ENCODE measurements at places on chromosomes 7 and 10.

- DNase-seq, result no peak
These were observed 21.8 kb downstream of the FOXL3 start for GRCh38 chr7:311796-312195.

DNA sequence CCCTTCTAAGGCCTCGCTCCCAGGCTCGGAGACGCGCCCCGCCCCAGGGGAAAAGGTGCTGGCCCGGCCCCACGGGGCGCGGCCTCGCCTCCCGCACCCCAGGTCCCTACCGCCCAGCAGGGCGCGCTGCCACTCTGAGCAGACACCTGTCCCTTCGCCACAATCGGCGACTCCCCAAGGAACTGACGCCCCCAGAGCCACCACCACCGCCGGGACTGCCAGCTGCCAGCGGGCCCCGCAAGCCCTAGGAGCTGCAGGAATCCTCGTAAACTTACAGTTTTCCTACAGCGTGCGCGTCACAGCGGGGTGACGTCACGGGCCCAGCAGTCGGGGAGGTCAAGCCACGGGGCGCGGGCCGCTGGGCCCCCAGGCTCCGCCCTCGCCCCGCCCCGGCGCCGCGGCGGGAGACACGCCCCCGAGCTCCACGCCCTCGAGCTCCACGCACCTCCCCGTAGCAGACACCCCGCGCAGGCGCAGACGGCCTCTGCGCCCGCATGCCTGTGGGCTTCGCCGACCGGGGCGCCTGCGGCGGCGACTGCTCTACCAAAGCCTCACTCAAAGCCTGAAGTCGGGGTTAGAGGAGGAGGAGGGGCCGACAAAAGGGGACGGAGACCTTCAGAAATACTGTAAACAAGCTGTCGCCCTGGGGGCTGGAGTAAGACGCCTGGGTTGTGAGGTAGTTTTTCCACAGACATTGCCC, at the start of gene ZNF438:
ZNF438 (minus strand) TSS at position 308 of the 700 bp plus-strand sequence. CDS start 154,831 bp downstream, outside the sequence.
- peak; percentile 92 for DNase-seq

GRCh38 chr7:4003503-4003902, 678.6 kb upstream of the FOXK1 start:
- DNase-seq, result no peak

DNA sequence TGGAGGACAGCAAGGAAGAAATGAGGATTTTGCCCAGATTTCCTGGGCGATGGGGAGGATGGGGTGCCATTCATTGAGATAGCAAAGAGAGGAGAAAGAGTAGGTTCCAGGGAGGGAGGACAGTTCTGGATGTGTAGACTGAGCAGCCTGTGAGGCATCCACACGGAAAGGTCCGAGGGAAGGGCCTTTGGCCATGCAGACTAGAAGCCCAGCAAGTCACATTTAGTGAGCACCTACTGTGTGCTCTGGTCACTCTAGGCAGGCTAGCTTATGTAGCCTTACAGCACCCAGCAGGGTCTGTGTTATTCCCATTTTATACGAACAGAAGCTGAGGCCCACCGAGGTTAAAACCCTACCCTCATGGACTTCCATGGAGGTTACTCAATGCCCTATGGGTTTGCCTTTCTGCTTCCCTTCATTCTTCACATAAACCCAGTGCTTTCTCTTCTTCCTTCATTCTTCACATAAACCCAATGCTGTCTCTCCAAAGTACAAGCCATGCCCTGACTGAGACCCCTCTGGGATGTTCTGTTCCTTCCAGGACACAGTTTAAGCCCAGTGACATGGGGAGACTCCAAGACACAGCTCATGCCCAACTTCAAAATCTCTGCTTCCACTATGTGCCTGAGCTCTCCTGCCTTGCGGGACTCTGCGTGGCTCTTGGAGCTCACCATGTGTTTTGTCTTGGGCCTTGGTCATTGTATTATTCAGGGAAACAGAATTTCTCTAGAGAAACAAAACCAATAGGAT, 13.7 kb downstream of the IL2RA start:
- no peak for DNase-seq

GRCh38 chr10:22992621-22993020, 64.8 kb downstream of the ARMC3 start:
- DNase-seq, result no peak

GRCh38 chr10:2094171-2094570, 356.8 kb upstream of the ADARB2 start:
- no peak for DNase-seq

DNA sequence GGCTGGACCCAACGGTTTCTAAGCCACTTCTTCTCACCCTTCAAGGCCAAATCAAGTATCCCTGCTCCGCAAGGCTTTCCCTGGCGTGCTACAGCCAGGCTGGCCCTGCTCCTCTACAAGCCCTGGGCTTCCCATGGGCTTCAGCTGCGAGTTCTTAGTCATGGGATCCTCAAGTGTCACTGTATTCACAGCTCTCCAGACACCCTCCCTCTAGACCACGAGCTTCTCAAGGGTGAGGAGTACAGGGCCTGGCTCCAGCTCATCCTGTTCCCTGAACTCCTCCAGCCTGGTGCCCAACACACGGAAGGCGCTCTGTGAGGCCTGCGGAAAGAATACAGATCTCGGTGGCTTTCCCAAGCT, 38.8 kb downstream of the FAM53B start:
- no peak for DNase-seq

DNA sequence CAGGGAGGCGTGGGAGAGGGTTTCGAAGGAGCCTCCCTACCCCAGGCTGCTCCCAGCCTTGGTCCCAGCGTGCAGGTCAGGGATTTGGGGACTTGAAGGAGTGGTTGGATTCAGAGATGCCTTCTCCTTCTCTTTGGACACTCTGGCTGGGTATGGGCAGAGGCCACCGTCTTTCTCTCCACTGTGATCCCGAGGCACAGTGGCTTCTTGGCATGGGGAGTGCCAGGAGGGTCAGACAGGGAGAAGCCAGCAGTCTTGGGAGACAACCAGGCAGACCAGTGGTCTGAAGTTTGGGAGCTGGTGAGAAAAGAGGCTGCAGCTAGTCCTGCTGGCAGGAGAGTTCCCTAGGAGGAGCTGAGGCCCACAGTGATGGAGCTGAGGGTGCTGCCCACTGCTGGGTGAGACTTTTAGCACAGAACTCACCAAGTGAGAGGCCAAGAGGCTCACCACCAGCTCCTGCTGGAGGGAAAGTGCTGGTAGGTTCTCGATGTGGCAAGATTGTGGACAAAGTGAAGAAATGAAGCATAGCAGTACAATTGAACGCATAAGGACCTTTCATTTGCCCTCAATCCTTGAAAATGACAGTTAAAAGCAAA, 35.2 kb upstream of the WDFY4 start:
- no peak for DNase-seq

DNA sequence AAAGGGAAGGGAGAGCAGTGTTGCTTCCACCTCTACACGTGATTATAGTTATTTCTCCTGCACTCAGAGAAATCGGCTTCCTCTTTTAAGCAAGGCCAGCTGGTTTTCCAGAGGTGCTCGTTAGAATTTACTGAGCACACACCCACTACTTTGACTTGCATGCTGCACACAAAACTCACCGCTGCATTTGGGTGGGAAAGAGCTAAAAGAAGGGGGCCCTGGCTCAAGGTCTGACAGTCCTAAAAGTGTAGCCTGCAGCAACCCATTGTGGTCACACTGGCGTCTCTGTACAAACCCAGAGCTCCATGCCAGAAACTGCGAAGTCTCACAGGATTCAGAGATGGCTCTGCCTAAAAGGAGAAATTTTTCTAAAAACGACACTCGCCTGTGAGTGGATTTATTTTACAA, 133.7 kb downstream of the SLC25A13 start:
- no peak for DNase-seq

GRCh38 chr10:103627111-103627892, 133.8 kb downstream of the NEURL1 start:
- no peak for DNase-seq

DNA sequence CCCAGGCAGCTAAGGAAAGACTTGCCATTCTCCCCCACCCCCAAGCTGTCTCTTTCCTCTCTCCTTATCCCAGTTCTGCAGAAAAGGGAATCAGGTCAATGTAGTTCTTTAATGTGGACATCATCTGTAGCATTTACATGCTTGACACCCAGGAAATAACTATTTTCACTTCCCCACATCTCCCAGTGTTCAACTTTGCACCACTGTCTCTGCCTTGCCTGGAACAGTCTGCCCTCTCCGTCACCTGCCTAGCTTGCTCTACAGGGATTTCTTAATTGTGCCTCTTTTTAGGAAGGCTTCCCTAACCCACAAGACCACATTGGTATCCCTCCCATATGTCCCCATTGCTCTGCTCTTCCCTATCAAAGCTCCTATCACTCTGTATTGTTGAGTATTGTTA, 45.9 kb upstream of the TOMM7 start:
- no peak for DNase-seq

DNA sequence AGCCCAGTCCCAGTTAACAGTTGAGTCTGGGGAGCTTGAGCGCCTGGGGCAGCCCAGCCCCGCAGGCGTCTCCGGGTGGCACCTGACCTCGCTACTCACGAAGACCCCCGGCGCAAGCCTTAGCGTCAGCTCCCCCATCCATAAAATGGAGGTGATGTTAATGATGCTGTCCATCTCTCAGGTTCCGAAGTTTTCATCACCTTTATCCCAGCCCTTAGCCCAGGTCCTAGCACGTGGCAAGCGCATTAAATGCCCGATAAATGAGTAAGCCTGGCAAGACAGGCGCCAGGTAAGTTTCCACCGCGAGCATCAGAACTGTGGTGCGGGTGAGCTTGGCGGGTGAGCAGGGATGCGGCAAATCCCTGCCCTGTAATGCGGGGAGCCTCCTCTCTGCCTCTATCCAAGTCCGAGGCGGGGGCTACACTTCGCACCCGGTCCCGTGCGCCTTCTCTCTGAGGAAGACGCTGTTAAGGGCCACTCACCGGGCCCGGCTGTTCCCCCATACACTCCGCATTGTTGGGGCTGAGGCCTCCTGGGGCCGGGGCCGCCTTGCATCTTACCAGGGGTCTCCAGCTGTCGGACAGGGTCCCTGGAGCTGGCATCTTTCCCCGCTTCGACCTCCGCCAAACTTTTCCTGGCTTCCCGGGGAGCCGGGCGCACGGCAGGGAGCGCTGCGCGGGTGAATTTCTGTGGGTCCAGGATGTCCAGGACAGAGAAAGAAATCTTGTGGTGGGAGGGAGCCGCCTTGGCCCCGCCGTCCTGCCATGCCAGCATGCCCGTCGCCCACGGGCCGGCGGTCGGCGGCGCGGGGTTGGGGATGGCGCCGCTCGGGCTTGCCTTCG, 444 bp downstream of the NKX1-2 start:
- no peak for DNase-seq

- no peak for DNase-seq
These were observed 189.5 kb downstream of the RAPGEF5 start for GRCh38 chr7:22167482-22167881.

GRCh38 chr10:88831709-88832108, 19.9 kb downstream of the ANKRD22 start:
- no peak for DNase-seq

DNA sequence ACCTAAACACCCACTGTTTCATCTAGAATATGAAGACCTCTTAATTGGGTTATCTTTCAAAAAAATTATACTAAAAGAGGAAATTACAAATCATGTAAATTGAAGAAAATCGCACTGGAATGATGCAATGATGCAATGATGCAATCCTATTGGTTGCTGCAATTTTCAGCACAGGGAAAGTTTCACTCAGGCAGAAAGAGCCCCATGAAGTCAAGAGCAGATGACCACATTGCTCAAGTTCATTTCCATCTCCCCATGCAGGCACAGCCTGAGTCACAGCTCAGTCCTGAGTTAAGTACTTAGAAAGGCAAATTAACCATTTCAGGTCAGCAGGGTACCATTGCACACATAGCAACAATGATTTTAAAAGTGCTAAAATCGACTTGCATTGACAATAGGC, 180.3 kb upstream of the MYO3A start:
- DNase-seq, result no peak

DNA sequence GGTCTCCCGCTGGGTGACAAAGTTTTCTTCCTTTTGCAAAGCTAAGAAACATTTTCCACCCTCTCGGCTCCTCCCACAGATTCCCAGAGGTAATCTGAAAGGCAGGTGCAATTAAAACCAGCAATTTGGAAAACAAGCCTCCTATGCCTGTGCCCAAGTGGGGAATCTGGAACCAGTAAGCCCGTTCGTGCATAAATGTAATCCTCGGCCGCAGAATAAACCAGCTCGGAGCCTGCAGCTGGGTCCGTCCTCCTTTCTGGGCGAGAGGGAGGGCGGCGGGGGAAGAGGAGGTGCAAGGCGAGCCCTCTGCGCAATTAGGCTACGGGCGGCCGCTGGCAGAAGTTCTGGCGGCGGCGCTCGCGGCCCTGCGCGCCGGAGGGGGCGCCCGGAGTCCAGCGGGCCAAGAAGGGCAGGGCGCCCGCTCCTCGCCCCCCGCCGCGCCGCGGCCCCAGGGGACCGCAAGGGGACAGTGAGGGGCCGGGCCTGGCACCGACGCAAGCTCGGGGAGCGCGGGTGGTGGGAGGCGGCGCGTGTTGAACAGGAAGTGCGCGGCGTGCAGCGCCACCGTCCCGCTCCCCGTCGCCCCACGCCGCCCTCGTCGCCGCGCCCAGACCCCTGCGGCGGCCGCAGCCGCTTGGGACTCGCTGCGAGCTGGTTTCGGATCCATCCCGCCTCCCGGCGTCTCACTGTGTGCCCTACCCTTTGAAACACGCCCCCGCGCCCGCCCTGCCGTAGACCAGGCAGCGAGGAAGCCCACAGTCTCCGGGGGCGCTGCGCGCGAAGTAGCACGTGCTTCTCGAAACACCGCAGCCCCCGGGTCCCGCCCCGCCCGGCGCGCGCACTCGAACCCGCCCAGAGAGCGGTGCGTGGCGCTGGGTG, at the start of gene PRKAG2:
PRKAG2 (minus strand) TSS at position 217 of the 879 bp plus-strand sequence. CDS start 495 bp downstream, outside the sequence.
- no peak for DNase-seq

- DNase-seq, result no peak
These were observed 168.5 kb downstream of the PLXNA4 start for GRCh38 chr7:132407764-132408163.

DNA sequence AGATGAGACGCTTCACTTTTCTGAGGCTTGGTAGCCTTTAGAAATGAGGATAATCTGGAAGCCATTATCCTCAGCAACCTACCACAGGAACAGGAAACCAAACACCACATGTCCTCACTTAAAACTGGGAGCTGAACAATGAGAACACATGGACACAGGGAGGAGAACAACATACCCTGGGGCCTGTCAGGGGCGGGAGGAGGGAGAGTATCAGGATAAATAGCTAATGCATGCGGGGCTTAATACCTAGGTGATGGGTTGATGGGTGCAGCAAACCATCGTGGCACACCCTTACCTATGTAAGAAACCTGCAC, 48.9 kb downstream of the LRGUK start:
- DNase-seq, result peak; percentile 10

GRCh38 chr10:124512040-124512428, 50.4 kb downstream of the LHPP start:
- DNase-seq, result no peak

DNA sequence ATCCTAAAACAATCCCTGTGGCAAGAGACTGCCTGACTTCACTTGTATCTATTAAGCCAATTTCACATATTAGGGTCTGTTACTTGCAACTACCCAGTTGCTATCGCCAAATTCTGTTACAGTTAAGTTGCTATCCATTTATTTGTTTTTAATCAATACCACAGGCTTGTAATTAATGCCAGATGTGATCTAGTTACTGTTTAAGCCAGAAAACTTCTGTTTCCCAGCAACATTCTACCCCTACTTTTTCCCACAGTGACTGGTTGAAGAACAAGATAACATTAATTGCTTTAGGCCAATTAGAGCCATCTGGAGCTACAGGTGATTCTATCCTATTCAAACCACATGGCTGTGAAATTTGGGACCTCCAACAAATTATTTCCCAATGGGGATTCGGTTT, 131.3 kb downstream of the ALOX5 start:
- peak; percentile 25 for DNase-seq

GRCh38 chr10:110303681-110304080, 1.0 kb downstream of the SMNDC1 start:
- no peak for DNase-seq

- DNase-seq, result no peak
These were observed 18.1 kb downstream of the CHAT start for GRCh38 chr10:49631975-49632374.

- no peak for DNase-seq
These were observed 140.0 kb downstream of the FRMD4A start for GRCh38 chr10:14190702-14191101.

Measured in AG09319 (cell line).